Activated CD4-positive, alpha-beta T cell treated with anti-CD3 and anti-CD28 coated beads for 36 hours (primary cell): ENCODE measurements at places on chromosomes 1 and 21. TPM values are rescaled to one million over a fixed set of nuclear protein-coding genes. Genes with fewer than 3 reads are reported as not detected.
A peak's percentile ranks its signal among the peaks of the same experiment; 100 is the strongest.

Gene MYOG
- total RNA-seq: not detected

Gene LRRC71
- total RNA-seq: not detected

Gene XCL1
- total RNA-seq: 0.67 TPM

GRCh38 chr1:12600335-12600734 lies 17.7 kb downstream of the DHRS3 start:
- H3K36me3 ChIP-seq: peaks cover 10% of the 10 kb centered on the region
- no peak overlapping the region for H3K27ac ChIP-seq
- H3K27me3 ChIP-seq: no peaks in the 10 kb centered on the region
- DNase-seq: no peak

GRCh38 chr1:178945763-178946266 lies 74.9 kb upstream of the ANGPTL1 start:
- H3K4me1 ChIP-seq: peaks cover 5% of the 10 kb centered on the region
- H3K36me3 ChIP-seq: no peaks in the 10 kb centered on the region
- H3K27ac ChIP-seq: no peak overlapping the region
- H3K27me3 ChIP-seq: peaks cover 8% of the 10 kb centered on the region

DNA sequence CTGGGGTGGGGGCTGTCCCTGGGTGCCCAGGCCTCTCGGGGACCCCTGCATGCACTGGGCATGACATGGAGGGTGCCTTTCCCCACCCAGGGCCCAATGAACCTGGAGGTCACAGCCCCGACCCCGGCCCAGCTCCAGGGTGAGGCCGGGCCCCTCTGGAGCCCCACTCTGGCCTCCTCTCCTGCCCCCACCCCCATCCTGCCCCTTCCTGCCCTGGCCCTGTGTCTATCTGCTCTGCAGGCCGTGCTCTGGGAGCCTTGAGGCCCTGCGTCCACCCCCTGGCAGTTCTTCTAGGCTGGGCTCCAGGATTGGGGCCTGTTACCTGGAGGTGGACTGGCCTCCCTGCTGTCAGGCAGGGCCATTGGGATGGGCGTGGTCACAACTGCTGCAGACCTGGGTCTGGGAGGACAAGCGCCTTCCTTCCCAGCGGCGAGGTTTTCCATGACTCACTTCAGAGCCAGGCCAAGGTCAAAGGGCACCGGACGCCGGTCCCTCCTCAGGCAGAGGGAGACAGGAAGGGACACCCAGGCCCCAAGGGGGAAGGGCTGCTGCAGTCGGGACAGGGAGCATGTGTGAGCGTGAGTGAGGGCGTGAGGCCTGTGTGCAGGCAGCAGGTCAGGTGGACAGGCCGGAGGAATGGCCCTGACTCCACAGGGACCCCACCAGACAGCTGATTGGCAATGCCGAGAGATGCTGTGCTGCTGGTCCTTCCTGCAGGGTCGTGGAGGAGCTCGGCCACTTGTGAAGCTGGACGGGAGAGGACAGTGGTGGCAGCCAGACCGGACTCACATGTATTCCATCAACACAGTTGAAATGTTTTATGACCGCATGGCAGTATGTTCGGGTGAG lies 31.1 kb upstream of the POFUT2 start:
- no peak overlapping the region for H3K4me3 ChIP-seq
- no peak overlapping the region for H3K27ac ChIP-seq
- peaks cover 3% of the 10 kb centered on the region for H3K27me3 ChIP-seq
- peaks cover 17% of the 10 kb centered on the region for H3K4me1 ChIP-seq
- DNase-seq: peak; percentile 5
- H3K36me3 ChIP-seq: no peaks in the 10 kb centered on the region

- no peak for DNase-seq
- no peak overlapping the region for H3K4me3 ChIP-seq
- H3K4me1 ChIP-seq: peaks cover 22% of the 10 kb centered on the region
These were observed 63.8 kb downstream of the BCAR3 start for GRCh38 chr1:93617670-93618499.

GRCh38 chr21:46121286-46122221 lies 23.6 kb downstream of the COL6A2 start:
- peaks cover 1% of the 10 kb centered on the region for H3K36me3 ChIP-seq
- no peak overlapping the region for H3K27ac ChIP-seq
- H3K4me1 ChIP-seq: no peaks in the 10 kb centered on the region
- no peaks in the 10 kb centered on the region for H3K27me3 ChIP-seq
- DNase-seq: peak; percentile 3
- no peak overlapping the region for H3K4me3 ChIP-seq

- peak overlapping the region; percentile 93 for H3K4me3 ChIP-seq
- peak overlapping the region; percentile 100 for H3K27ac ChIP-seq
- peaks cover 92% of the 10 kb centered on the region for H3K4me1 ChIP-seq
- H3K27me3 ChIP-seq: no peaks in the 10 kb centered on the region
- DNase-seq: peak; percentile 83
These were observed 9.7 kb downstream of the CD2 start for GRCh38 chr1:116763787-116764465.

GRCh38 chr1:221858818-221859611 lies 117.1 kb upstream of the DUSP10 start:
- H3K27me3 ChIP-seq: no peaks in the 10 kb centered on the region
- no peaks in the 10 kb centered on the region for H3K36me3 ChIP-seq
- H3K4me1 ChIP-seq: peaks cover 11% of the 10 kb centered on the region
- H3K27ac ChIP-seq: no peak overlapping the region

- no peak overlapping the region for H3K27ac ChIP-seq
- peaks cover 21% of the 10 kb centered on the region for H3K27me3 ChIP-seq
- DNase-seq: no peak
- H3K4me1 ChIP-seq: no peaks in the 10 kb centered on the region
- no peak overlapping the region for H3K4me3 ChIP-seq
These were observed 14.3 kb upstream of the OLIG2 start for GRCh38 chr21:33011462-33011861.

- H3K27me3 ChIP-seq: peaks cover 5% of the 10 kb centered on the region
- no peak overlapping the region for H3K27ac ChIP-seq
- no peaks in the 10 kb centered on the region for H3K36me3 ChIP-seq
These were observed 308.0 kb downstream of the HMCN1 start for GRCh38 chr1:186042230-186042629.

- no peak overlapping the region for H3K4me3 ChIP-seq
- H3K36me3 ChIP-seq: peaks cover 7% of the 10 kb centered on the region
- no peaks in the 10 kb centered on the region for H3K4me1 ChIP-seq
- DNase-seq: no peak
These were observed 80.3 kb downstream of the SCMH1 start for GRCh38 chr1:41161846-41162245.

DNA sequence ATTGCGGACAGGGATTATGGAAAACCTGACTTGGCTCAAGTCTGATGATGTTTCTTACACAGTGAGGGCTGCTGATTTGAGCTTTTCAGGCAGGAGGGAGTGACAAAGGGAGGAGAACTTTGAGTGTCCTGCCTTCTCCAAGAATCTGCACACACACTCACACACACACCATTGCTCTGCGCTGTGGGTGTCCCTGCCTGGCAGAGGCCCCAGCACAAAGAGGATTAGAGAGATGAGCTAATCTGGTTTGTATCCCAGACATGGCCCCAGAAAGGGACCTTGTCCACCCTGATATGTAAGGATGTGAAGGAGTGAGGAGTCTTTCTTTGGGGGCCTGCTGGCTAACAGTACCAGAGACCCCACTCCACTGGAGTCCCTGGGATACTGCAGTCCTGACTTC lies 5.9 kb upstream of the WNT2B start:
- H3K4me3 ChIP-seq: no peak overlapping the region
- H3K36me3 ChIP-seq: no peaks in the 10 kb centered on the region
- H3K27me3 ChIP-seq: peaks cover 54% of the 10 kb centered on the region
- peaks cover 4% of the 10 kb centered on the region for H3K4me1 ChIP-seq
- H3K27ac ChIP-seq: no peak overlapping the region
- DNase-seq: no peak
